ENCODE measurements at places on chromosomes 3 and 15.

- peak; percentile 50 for DNase-seq
Measured at GRCh38 chr3:88003115-88003755, 55.6 kb downstream of the CGGBP1 start.

DNA sequence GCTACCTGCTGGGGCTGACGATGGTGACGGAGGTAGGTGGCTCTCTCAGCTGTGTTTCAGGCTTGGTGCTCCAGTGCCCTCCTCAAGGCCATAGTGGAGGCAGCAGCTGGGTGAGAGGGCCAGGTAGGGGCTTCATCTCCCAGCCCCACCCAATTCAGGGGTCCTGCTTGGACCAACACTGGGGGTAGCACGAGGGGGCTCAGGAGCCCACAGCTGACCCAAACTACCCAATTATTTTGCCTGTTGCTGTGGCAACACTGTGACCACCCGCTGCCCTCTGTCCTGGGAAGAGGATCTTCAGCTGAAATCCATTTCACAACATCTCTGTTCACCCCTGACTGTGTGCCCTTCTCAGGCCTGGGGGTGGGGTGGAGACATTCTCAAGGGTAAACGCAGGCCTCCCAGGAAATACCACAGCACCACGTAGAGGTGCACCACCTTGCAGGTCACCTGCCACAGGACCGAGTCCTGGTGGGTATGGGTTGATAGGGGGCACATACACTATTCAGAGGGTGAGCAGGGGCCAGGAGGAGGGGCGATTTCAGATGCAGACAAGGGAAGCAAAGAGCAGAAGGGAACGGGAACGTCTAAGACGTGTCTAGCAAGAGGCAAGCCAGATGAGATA is 62.7 kb downstream of the GRIP2 start:
- DNase-seq = no peak

DNA sequence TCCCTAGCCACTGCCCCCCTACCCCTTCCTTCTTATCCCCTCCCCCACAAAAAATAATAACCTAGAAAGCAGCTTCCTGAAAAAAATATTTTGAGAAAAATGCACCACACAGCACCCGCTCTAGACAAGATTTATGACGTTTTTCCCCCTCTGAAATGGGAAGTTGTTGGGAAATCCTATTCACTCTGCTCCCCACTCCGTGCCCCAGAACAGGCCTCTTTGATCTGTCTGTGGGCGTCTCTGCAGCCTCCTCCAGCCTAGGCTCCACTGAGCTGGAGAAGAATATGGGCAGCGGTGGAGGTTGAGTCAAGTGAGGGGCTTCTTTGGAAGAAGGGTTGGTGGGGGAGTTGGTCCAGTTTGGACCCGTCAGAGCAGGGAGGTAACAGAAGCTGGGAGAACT is 28.5 kb upstream of the POLG start:
- DNase-seq = no peak

DNA sequence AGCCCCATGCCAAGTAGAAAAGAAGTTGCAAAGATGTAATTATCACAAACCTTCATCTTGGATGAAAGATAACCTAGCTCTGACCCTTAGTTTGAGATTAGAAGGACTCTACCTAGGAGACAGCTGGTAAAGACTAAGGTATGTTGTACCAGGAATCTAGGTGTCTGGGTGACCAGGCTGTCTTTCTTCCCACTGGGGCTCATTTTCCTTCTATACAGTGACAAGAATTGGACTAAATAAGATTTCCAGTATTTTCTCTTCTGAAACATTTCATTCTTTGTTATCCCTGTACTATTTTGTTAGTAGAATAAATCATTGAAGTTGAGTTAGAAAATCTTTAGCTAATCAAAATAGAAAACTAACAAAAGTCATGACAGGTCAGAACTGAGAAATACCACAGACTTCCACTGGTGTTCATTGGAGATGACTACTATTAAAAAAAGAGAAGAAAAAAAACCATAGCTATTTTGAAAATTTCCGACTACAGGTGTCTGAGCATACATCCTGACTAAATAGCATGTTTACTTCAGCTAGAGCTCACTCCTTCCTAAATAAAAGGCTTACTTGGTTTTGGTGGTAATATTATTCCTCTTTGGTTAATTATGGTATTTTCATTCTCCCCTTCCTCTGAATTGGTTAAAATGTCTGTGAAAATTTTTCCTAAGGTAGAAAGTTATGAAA is 10.1 kb downstream of the TGFBR2 start:
- DNase-seq = no peak

DNA sequence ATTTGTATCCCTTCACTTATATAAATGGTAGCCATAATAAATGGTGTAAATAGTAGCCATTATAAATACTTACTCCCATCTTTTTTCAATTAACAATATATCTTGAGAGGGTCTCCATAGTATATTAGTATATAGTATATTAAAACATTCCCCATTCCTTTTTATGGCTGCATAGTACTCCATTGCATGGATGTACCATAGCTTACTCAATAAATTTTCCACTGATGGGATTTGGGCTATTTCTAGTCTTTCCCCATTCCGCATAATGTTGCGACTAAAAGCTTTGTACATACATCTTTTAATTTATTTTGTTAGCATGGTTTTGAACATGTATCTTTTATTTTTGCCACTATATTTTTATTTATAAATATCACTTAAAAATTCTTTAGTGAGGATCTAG is 366.3 kb downstream of the IL20RB start:
- DNase-seq = no peak

- DNase-seq = no peak
Measured at GRCh38 chr15:75371486-75371885, 3.1 kb upstream of the MAN2C1 start.

DNA sequence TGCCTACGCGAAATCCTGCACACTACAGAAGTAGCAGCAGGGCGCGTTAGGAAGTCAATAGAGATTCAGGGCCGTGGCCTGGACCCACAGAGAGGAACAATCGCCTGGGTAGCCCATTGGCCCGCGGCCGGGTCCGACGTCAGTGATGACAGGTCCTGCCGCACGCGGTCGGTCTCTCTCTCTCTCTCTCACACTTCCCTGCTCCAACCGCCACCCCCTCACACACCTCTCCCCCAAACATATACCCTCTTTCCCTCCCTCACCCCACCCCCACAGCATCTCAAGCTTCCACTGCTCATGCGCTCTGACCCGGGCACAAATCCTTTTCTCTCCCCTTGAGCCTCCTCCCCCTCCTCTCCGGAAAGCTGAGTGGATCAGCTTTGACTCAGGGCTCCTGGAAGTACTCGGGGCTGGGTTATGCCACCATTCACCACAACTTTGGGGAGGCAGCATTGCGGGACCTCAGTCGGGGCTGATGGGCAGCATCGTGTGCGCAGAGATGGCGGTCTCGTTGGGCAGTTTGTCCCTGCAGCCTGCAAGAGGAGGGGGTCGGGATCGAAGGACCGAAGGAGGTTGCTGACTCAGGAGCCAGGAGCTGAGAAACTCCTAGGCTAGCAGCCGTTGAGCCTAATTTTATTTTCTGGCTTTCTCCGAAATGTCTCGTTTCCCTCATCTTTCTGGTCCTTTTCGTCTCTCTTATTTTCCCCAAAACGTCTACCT is 9.0 kb downstream of the ZIC4 start:
- no peak for DNase-seq

- no peak for DNase-seq
Measured at GRCh38 chr3:49237344-49237743, 39.7 kb downstream of the C3orf62 start.

DNA sequence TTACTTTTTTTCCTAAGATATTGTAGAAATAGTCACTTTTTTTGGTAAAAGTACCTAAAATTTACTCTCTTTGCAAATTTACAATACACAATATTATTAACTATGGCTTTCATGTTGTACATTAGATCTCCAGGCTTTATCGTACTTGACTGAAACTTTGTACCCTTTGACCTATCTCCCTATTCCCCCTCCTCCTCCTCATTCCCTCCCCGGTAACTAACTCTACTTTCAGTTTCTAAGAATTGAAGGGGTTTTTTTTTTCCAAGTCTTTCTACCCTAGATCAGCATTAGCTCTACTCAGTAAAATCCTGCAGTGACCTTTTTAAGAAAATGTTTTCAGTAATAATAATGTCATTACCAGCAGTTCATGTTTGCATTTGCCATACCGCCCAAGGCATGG is 10.1 kb downstream of the HACL1 start:
- no peak for DNase-seq

DNA sequence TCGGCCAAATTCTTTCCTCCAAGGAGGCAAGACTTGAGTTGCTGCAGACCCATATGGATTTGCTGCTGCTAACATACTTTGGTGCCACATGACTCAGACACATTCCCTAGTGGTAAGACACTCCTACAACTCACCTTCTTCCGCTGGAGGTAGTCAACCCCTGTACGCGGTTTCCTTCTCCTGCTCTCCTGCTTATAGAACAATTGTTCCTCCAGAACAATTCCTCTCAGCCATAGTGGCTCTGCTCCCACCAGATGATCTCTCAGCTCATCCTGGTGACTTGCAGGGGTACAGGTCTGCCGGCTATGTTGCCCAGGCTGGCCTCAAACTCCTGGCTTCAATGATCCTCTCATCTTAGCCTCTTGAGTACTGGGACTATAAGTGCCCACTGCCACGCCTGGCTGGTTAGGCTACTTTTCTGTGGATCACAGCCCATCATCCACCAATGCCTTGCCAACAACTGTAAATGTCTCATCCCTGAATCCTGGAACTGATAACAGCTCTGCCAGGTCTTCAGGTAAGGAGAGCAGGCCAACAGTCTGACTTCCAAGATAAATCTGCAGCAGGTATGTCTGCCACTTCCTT is 2.4 kb upstream of the CXCR6 start:
- DNase-seq = no peak

All from HCT116 (cell line).